Fibroblast of mammary gland (primary cell): ENCODE measurements at places on chromosomes 5 and 9.
A peak's percentile ranks its signal among the peaks of the same experiment; 100 is the strongest.

DNA sequence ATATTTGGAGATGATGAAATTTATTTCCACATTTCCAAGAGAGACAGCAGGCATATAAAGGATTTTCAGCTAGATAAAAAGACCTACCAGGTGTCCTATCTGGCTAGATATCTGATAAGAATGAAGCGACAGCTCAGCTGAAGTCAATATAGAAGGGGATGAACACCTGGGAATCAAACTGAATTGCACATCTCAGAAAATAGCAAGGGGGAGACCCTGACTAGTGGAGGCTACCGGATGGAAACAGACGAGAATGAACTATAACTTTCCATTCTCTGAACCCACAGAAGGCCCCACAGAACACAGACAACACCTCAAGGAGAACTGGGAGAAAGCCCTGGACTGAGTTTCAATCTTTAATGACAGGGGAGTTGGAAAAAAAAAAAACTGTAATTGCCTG is 51.1 kb downstream of the CPLANE1 start:
- no peak for DNase-seq

GRCh38 chr9:136687721-136688223 is 515 bp upstream of the AGPAT2 start:
- no peak for DNase-seq

DNA sequence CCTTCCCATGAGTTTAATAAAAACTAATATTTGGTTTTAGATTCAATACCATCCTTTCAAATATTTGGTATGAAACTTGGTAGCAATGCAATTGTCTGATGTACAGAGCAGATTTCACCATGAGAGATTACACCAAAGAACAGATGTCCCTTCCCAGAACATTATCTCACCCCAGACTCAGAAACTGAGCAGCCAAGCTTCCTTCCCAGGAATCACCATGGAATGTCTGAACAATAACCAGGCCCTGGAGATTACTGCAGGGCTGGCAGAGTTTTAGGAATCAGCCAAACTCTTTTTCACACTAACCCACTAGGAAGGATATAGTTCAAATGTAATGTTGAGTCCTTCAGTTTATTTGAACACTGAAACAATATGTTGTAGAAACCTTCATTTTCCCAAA is 23.9 kb downstream of the CLTA start:
- peak; percentile 65 for DNase-seq

- DNase-seq, result no peak
These were observed 7.2 kb downstream of the EPB41L4A start for GRCh38 chr5:112411903-112412302.

GRCh38 chr9:98226516-98226915 is 28.9 kb downstream of the TBC1D2 start:
- DNase-seq, result peak; percentile 53

DNA sequence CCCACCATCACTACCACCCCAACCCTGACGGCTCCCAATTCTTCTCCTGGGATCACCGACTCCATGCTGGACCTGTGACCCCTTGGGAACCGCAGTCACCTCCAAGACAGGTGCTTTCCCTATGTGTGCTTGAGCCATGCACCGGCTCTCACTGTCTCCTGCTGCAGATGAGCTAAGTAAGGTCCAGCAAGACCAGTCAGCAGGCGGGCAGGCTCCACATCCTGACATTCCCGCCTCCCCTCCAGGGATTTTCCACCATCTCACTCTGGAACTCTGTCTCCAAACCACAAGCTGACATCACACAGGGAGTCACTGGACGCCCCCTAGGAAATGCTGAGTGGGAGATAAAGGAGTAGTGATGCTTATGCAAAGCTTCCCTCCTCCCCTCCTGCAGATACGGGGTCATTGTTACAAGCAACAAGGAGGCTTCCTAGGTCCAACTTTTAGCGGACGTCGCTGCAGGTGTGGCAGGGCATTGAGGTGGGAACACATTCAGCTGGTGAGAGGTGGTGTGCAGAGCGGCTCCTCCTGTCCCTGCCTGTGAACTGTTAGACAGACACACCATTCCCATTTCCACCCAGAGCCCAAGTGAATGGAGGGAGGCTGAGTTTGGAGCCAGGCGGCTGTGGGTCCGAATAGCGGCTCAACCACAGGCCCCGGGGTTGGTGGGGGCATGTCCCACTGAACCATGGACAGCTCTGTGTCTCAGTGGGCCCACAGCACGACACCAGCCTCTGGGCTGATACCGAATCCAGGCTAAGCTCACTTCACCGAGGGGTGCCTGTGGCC is 129.2 kb upstream of the PHYKPL start:
- peak; percentile 3 for DNase-seq

DNA sequence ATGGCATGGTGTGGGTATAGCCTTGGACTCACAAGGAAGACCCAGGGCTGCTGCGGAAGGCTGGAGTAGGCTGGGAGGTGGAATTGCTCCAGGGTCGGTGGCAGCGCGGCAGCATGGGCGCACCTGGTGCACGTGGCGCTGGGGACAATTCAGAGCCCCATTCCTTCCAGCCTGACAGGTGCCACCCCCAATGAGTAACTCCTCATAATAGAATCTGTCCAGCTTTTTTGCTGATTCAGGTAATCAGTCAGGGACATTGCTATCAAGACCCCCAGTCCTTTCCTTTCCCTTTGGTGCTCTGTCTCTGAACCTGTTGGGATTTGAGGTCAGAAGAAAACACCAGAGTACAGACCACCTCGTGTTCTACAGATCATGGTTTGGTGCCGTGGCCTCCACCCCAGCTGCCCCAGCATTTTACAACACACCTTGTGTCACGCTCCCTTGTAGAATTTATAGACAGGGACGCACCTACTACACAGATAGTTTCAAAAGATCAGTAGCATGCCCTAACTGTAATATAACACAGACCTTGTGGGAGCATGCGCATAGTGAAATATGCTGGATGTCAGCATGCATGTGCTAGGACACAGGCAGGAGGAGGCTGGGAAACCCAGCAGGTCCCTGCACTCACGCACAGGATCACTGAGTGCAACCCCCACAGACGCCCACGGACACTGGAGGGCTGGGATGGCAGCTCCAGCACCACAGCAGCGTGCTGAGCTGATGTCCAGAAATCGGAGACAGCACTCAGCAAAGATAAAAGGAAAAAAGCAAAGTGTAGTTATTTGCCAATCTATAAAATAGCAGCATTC is 47.9 kb upstream of the CTSL start:
- no peak for DNase-seq

- no peak for DNase-seq
These were observed 62.8 kb upstream of the IL33 start for GRCh38 chr9:6152788-6153187.

GRCh38 chr5:111582993-111583601 is 70.8 kb upstream of the STARD4 start:
- DNase-seq, result peak; percentile 79

- no peak for DNase-seq
These were observed 183.2 kb downstream of the NTRK2 start for GRCh38 chr9:84852617-84853301.

DNA sequence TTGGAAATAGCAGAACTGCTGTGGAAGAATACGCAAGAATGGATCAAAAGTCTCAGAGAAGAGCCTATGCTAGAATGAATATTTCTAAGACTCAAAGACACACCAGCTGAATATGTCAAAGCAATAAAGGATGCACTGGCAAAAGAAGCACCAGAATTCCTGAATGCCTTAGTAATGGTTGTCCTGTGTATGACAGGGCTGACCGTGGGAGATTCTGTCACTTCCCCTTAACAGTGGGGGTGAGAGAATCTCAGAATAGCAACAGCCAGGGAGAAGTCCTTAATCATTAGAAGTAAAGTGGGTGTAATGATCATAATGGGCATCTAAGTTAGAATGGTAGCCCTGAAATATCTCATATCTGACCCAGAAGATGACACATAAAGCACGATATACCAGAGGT is 14.6 kb upstream of the PRR16 start:
- peak; percentile 36 for DNase-seq

- no peak for DNase-seq
These were observed 146.3 kb upstream of the RASEF start for GRCh38 chr9:83209188-83209731.

- DNase-seq, result no peak
These were observed 139.7 kb downstream of the C5orf15 start for GRCh38 chr5:133828722-133829121.

DNA sequence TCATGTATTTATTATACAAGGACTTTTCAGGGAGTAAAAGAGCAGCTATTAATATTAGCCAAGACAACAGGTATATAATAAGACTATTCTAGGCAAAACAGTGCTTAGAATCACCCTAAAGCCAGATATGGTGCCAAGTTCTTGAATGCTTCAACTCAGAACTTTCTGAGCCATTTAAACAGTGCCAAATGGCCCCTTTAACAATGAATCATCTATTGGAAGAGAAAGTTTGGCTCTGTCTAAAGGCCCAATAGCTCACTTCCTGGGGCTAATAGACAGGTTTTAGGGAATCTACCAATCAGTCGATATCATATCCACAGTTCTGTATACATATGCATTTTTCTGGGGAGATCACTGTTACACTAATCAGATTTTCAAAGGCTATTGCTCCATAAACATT is 42.9 kb downstream of the ZNF474 start:
- DNase-seq, result peak; percentile 64

- DNase-seq, result peak; percentile 27
These were observed 1111.8 kb downstream of the TAF11L14 start for GRCh38 chr5:18745988-18746615.

DNA sequence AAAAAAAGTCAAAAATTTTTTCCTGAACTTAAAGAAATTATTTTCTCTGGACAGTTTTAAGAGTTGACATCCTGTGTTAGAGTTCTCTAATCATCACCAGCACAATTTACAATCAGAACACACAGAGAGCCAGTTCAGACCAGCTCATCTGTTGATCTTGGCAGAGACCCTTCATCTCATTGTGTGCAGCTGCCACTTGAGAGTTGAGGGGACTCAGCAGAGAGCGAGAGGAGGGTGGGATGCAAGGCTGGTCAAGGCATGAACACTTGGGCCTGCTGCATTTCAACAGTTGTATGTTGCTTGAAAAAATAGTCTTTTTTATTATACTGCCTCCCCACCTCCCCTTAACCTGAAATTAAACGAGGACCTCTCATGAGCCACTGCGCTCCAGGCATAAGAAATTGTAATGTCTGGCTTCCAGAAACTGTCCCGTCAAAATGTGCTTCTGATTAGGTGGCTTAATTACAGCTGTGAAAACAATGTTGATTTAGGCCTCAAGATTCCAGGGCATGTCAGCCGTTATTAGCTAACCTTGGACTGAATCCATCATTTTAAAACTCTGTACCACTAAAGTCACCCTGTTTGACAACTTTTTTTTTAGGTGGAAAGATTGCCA is 383.6 kb downstream of the CCDC171 start:
- DNase-seq, result peak; percentile 97

GRCh38 chr5:147551677-147552076 is 41.8 kb upstream of the DPYSL3 start:
- no peak for DNase-seq

DNA sequence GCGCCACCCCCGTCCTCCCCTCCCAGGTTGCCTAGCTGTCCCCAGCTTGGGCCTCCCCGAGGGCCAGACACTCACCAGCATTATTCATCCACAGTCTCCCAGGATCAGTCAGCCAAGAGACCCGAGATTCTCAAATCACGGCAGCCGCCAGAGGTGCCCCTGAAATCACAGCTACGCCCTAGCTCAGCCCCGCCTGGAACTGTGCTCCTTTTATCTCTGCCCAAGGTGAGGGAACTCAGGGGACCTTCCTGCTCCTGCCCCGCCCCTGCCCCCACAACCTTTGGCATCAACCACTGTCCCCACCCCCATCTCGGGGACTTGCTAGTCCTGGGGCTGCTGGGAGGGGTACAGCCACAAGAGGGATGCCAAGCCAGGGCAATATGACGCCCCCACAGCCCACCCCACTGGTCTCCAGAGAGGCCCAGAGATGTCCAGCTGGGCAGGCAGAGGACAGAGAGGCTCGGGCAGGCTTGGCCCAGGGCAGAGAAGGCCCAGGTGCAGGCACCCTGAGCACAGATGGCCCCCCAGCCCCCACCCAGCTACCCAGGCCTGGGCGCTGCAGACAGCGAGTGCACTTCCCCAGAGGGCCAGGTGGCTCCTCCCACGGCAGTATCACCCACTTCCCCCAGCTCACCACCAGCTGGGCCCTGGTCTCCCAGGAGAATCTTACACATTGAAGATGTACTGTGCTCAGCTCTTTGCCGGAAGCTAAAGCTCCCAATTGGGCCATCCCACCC is at the start of gene FUT7:
TSS of gene FUT7 (minus strand) at position 185 of the 737 bp plus-strand sequence. CDS start at position 88, 97 bp downstream.
- DNase-seq, result no peak

- no peak for DNase-seq
These were observed 2.1 kb downstream of the ITGA1 start for GRCh38 chr5:52789851-52790250.

DNA sequence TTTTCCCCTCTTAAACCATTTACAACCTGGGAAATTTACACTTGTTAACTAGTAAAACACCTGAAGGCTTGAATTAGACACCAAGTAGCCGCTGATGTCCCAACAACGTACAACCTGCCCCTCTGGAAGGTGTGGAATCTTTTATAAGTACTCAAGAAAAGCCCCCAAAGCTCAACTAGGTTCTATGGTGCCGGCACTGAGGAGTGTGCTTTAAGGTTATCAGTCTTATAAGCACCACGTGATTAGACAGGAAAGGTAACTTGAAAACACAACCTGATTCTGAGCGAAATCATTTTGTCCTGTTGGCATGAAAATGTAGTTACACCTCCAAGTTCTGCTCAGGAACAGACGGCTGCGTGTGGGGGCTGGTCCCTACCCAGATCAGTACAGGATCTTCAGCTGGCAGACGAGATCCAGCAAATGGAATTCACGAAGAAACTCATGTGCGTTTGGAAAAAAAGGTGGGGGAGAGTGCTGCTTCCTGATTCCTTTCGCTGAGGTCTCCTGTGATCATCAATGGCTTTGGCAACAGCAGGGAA is 195.5 kb downstream of the MEF2C start:
- no peak for DNase-seq

DNA sequence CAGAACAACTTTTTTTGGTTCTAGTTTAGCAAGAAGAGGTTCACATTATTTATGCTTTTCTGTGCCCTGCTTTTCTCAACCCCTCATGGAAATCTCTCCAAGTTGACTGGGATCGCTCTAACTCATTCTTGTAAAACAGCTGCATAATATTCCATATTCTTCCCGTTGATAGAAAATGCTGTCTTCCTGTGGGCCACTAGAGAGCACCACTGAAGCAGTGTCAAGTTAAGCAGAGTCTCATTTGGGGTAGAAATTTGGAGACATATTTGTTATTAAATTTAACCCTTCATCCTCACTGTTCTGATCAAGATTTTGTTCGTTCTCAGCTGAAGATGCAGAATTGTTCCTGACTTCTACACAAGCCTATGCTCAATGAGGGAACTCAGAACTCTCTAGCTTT is 140.1 kb downstream of the CEMIP2 start:
- DNase-seq, result peak; percentile 39

DNA sequence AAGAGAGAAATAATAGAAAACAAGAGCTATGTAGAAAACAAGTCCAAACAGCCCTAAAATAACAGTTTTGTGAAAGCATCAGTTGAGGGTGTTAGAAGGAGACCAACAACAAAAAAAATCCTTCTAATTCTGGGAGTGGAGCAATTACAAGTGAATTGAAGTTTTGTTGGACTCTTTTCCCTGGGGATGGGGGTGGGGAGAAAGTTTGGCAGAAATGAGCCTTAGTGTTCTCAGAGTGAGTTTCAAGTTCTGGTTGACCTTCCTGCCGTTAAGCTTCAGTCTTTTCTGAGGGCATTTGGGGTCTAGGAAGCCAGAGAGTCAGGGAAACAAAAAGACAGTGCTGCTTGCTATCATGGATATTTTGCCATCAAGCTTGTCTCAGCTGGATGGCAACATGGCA is 106.3 kb upstream of the TRIM32 start:
- peak; percentile 22 for DNase-seq
